ENCODE measurements at places on chromosomes 11 and 22.

DNA sequence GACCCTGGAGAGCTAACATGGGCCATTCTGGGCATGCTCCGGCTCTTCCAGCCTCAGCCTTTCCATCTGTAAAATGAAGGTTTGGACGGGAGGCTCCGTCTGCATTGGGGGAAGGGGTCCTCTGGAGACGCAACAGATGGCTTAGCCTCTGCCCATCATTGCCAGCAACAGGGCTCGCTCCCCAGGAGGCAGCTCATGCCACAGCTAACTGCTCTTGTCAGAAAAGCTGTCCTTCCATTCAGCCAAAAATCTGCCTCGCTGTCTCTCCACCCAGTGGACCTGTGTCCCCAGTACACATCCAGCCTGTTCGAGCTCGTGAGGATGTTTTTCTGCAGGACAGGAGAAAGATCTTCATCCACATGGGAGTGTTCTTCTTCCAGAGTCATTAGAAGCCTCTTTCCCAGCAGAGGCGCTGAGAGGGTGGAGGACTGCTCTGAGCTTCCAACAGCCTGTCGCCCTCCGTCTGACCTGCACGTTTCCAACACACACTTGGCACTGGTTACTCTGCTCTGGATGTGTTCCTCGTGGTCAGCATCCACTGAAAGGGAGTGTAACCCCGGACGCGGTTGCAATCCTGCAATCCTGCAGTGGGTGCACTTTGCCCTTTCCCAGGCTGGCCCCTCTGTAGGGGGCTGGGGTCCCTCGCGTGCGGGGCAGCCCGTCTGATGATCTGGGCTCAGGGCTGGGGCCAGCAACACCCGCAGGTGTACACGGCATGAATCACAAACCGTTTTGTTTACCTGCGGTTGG is 1340.9 kb downstream of the TBC1D22A start:
- DNase-seq, result no peak

DNA sequence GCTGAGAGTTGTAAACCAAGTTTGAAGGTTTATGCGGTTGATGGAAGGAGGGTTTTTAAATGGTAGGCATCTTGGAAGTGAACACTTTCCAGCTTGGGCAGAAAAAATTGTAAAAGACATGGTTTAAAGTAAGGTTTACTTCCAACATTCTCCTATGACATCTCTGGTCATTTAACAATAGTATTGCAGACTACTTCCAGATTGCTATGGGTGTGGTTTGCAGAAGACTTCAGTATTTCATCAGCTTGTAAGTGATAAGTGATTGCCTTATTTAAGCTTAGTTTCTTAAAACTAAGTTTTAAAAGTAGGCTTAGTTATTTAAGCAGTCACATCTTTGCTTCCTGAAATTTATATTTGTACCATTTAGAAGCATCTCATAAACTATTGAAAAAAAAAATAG is 7.2 kb upstream of the STT3A start:
- no peak for DNase-seq

- DNase-seq, result no peak
These were observed 306.1 kb downstream of the C11orf87 start for GRCh38 chr11:109728056-109728455.

- no peak for DNase-seq
These were observed 891 bp downstream of the SAMM50 start for GRCh38 chr22:43955883-43956782.

DNA sequence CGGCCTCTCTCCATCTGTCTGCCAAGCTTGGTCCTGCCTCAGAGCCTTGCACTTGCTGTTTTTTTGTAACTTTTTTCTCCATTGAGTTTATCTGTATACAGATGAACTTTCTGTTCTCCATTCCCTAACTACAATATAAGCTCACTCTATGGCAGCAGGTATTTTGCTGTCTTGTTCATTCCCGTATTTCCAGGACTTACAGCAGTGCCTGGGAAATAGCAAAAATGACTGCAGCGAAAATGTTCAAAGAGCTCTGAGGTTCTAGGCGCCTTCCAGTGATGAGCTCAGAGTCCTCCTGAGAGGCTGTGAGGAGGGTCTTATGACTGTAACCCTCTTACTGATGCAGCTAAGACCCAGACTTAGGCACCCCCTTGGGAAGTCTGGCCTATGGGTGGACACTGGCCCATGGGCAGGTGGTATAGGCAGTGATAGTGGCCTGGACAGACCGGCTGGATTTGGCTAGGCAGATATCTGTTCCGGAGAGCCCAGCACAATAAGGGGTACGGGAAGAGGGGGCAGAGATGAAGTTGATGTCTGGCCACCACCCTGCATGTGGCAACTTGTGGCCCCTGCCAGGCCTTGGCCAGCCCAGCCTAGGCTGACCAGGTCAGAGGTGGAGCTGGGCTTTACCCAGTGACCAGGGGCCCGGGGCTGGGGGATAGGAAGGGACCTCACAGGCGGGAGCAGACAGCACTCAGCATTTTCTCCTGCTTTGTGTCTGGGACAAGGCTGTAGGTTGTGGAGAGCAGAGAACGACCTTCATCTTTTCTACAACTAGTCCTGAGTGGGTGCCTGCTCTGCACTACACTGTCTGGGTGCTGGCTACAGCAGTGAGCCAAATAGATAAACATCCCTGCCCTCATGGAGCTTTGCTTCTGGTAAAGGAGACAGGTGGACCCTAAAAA is 4.6 kb downstream of the ATF4 start:
- DNase-seq, result no peak

DNA sequence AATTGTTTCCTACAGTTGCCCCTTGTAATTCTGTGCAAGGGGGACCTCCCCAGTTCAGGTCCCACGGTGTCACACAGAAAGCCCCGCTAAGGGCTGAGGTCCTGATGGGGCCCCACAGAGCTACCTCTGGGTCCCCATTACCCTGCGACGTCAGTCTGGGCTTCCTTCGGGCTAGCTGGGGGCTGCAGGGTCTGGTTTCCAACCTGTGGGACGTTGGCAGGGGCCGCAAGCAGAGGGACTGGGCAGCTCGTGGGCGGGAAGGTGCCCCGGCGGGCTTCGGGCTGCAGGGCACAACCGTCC is 698 bp downstream of the SLC37A4 start:
- DNase-seq, result no peak

- DNase-seq, result no peak
These were observed 20.1 kb downstream of the SERPIND1 start for GRCh38 chr22:20793748-20794649.

- no peak for DNase-seq
These were observed 816.3 kb downstream of the NTM start for GRCh38 chr11:132186699-132187098.

GRCh38 chr22:37244922-37245722 is 1.1 kb upstream of the RAC2 start:
- DNase-seq, result no peak

DNA sequence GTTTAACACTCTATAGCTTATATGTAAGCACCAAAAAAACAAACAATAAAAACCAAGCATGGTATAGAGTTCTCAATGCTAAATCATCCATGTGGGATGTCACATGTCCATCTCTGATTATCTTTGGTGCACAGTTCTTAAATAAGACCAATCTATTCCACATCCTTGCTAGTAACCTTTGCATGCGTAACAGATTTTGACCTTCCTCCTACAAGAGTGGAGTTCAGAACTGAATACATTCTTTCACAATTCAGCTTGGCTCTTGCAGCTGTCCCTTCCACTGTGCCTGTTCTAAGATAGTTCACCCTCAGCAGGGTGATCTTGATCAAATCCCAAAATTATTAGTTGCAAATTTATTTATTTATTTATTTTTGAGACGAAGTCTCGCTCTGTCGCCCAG is 21.1 kb downstream of the PRR14L start:
- no peak for DNase-seq

DNA sequence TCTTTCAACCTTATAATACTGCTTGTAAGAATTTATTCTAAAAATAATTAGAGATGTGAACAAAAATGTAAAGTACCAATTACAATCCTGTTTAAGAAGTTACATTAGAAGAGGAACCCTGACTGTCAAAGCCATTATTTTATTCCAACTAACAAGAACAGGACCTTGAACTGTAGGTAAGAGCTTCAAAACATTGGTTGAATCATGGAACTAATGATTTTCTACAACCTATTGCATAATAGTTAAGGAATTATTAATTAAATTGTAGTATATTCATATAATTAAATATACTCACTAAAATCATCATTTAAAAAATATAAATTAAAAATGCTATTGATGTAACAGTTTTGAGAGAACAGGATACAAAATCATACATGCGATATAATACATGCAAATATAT is 649.4 kb upstream of the KIRREL3 start:
- no peak for DNase-seq

- peak; percentile 55 for DNase-seq
These were observed 75.7 kb downstream of the PISD start for GRCh38 chr22:31586137-31586920.

- no peak for DNase-seq
These were observed 98.8 kb upstream of the LMO1 start for GRCh38 chr11:8362491-8362890.

- DNase-seq, result no peak
These were observed 3.7 kb downstream of the TSG101 start for GRCh38 chr11:18523084-18523483.

DNA sequence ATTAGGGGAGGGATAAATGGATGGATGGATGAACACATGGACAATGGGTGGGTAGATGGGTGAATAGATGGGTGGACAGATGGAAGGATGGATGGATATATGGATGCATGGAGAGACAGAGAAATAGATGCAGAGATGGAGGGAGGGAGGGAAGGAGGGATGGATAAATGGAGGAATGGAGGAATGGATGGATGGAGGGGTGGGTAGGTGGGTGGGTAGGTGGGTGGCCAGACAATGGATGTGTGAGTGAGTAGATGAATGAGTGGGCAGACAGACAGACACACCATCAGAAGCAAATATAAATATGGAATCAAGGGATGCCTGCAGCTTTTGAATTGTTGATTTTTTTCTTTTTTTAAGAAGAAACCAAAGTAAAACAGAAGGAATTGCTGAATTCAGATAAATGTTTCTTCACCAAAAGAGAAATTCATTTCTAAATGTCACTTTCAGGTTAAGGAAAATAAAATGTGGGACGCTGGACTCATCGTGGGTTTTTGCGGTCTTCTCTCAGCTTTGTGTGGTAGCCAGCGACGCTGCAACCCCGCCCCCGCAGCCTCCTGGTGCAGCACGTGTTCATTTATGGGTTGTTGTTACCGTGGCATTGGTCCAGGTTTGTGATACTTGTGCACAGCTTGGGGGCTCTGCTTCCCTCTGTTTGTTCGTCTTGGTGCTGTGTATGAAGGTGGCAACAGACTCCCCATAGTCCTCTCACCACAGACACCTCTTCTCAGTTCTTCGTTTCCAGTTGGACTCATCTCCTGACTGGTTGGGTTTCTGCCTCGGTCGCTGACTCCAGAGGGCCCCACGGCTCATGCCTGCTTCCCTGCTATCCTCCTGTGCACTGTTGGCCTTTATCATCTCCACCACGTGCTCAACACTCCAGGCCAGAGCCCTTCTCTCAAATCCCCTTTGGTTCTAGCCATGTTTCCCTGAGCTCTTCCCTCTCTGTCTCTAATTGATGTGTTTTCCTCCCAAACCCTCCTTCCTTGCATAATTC is 76.4 kb downstream of the CDKN1C start:
- no peak for DNase-seq

GRCh38 chr11:66277471-66278362 is at the start of gene CNIH2:
CNIH2 (plus strand) TSS chr11:66278175; CDS start chr11:66278457, 282 bp downstream.
- no peak for DNase-seq

- DNase-seq, result no peak
These were observed at the start of gene MS4A3 for GRCh38 chr11:60056349-60056969. MS4A3 (plus strand) TSS chr11:60056665; CDS start chr11:60061161, 4,496 bp downstream.

- peak; percentile 25 for DNase-seq
These were observed 19.6 kb upstream of the CCDC134 start for GRCh38 chr22:41780746-41781505.

- no peak for DNase-seq
These were observed 37.7 kb downstream of the MOB2 start for GRCh38 chr11:1448882-1449281.

- no peak for DNase-seq
These were observed 42.7 kb upstream of the TTC12 start for GRCh38 chr11:113271551-113272245.

GRCh38 chr11:56885854-56886253 is 102.9 kb upstream of the OR5AK2 start:
- no peak for DNase-seq

- DNase-seq, result peak; percentile 74
These were observed 15.5 kb downstream of the APOL3 start for GRCh38 chr22:36144886-36145541.

DNA sequence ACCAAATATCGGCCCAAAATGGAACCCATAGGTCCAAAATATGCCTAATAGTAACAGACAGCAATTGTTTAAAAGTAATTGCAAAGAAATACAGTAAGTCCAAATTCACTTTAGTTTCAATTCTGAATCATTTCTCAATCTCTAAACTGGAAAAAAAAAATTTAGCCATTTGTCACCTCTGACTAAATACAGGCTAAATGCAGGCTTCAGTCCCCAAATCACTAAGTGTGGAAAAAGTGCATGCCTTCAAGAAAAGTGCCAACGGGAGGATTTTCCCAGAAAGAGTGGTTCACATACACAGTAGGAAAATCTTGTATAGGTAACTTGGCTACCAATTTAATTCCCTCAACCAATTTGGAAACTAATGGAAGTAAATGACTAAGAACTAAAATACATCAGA is 35.7 kb downstream of the SIK3 start:
- DNase-seq, result no peak

GRCh38 chr22:50148991-50149721 is 21.4 kb upstream of the PANX2 start:
- no peak for DNase-seq

DNA sequence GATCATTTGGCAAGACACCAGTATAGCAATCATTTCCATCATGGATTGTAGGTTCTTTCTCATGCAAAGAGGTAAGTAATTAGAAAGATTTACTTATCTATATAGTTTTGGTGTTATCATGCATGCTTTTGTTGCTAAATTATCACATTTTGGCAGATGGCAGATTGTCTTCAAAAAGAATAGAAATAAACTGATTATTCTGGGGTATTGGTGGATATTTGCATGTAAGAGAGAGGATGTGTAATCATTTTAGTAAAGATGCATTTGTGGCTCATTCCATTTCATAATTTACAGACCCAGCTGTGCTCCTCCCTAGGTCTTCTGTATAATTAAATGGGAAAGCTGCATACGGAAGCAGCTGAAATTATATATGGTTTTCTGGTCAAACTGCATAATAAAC is 875.7 kb upstream of the ANO3 start:
- DNase-seq, result no peak

DNA sequence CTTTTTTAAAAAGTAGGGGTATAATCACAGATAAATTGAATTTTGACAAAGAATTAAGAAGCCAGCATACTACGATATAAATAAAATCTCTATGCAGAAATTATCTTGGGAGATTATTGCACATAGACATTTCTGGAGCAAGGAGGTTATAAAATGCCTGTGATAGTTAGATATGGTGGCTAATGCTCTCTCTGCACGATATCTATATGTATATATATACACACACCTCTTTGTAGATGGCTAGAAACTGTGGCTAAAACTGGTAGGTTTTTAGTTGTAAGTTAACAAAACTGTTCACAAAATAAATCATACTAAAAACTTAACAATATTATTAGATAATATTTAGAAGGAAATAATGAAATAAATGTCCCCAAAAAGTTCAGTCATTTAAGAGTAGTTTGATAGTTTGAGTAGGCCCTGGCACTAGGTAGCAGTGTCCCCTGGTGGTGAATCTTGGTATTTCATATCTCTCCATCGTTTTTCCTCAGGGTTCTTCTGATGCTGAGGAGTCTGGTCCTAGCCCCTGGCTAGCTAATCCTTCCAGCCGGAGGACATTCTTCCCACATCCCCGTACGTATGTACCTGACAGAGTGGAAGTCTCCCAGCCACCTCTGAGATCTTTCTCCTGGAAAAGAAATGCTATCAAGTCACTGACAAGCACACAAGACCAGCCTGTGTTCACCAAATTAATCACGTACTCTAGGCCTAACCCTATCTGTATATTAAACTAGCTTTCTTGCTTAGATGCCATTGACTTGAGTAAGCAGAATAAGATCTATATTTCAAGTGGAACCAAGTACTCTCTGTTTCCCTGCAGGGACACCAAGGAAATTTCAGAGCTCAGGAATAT is 32.2 kb downstream of the ART5 start:
- DNase-seq, result no peak

Measured in renal cortex interstitium (tissue), 15 donors.